Esophagus (tissue), 2 donors: ENCODE measurements at places on chromosomes 6 and 20. TPM values are rescaled to one million over a fixed set of nuclear protein-coding genes. Genes with fewer than 3 reads are reported as not detected.

OLIG3 gene
- polyA plus RNA-seq = 0.02 TPM

RIPPLY2 gene
- polyA plus RNA-seq = 0.09 TPM

ATXN1 gene
- polyA plus RNA-seq = 4.3 TPM

PCIF1 gene
- 20.9 TPM for polyA plus RNA-seq

HELZ2 gene
- 8.3 TPM for polyA plus RNA-seq

SLC16A10 gene
- polyA plus RNA-seq = 0.18 TPM

PPP1R16B gene
- 1.0 TPM for polyA plus RNA-seq

PRSS35 gene
- not detected for polyA plus RNA-seq
